Suppressor macrophage (primary cell): ENCODE measurements at places on chromosomes 11 and 22.

- DNase-seq, result no peak
Measured at GRCh38 chr22:45762545-45763235, 91.1 kb downstream of the ATXN10 start.

- DNase-seq, result no peak
Measured at GRCh38 chr22:49553518-49554295, 274.0 kb downstream of the BRD1 start.

- no peak for DNase-seq
Measured at GRCh38 chr11:128481135-128481534, 106.2 kb downstream of the ETS1 start.

DNA sequence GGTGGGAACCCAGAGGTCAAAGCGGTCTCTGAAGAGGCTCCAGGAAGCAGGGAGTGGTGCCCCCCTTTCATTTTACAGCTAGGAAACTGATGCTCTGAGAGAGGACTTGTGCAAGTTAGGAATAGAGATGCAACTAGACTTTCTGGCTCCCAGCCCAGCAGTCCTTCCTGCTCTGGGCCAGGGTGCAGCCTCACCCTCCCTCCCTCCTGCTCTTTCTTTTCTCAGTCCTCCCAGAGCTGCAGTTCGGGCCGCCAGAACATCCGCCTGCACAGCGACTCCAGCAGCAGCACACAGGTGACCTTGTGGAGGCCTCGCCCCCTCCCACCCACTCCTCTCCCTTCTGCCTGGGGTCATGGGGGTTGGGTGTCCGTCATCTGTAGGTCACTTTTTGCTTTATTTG lies 51.5 kb downstream of the LHFPL7 start:
- peak; percentile 2 for DNase-seq

GRCh38 chr11:85589373-85589772 lies 37.8 kb downstream of the DLG2 start:
- no peak for DNase-seq

GRCh38 chr22:19018256-19018655 lies 82.2 kb upstream of the PRODH start:
- DNase-seq, result no peak

- DNase-seq, result no peak
Measured at GRCh38 chr11:115676768-115677167, 172.6 kb upstream of the CADM1 start.

DNA sequence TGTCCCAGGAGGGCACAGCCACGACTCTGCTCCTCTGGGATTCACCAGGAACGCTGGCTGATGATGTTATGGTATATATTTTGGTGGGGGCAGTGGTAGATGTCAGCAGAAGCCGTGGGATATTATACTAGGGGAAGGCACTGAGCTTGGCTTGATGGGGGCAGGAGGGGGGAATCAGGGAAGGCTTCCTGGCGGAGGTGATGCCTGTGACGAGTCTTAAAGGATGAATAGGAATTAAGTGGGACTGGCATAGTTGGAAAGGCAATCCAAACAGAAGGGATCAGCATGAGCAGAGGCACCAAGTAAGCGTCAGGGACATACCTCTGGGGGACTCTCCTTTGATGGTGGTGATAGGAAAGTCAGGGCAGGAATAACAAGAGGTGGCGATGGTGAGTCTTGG lies 47.6 kb downstream of the TP53I11 start:
- DNase-seq, result no peak

DNA sequence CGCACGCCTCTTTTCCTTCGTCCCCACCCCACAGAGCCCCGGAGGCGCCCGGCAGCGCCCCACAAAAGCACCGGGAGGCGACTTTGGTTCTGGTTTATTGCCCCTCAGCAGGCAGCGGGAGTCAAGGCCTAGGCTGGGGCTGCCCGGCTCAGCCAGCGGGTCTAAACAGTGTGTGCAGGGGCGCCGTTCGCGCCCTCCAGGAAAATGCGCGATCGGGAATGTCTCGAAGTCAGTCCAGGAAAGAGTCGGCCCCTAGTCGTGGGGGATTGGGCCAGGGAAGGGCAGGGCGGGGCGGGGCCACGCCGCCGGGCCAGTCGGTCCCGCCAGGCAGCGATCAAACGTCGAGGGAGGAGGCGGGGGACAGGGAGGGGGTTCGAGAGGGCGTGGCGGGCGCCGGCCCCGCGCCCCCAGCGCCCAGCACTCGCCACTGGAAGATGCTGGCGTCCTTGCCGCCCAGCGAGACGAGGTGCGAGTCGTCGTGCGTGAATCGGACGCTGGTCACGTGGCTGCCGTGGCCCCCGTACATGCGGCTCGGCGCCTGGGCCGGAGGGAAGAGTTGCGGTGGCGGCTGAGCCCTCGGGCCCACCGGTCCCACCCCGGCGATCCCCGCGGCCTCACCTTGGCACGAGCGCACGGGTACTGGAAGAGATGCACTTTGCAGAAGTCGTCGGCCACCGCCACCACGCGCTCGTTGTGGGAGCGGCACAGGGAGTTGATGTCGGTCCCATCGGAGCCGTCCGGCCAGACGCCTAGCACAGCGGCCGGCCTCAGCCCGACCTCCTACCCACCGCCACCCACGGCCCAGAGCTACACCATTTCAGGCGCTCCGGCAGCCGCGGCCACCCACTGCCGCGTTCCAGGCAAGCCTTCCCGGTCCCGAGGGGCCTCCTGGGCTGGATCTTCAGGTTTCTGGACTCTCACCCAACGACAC lies 741 bp upstream of the MTA2 start:
- peak; percentile 44 for DNase-seq

- no peak for DNase-seq
Measured at GRCh38 chr22:35158336-35158735, 92.4 kb downstream of the ISX start.

DNA sequence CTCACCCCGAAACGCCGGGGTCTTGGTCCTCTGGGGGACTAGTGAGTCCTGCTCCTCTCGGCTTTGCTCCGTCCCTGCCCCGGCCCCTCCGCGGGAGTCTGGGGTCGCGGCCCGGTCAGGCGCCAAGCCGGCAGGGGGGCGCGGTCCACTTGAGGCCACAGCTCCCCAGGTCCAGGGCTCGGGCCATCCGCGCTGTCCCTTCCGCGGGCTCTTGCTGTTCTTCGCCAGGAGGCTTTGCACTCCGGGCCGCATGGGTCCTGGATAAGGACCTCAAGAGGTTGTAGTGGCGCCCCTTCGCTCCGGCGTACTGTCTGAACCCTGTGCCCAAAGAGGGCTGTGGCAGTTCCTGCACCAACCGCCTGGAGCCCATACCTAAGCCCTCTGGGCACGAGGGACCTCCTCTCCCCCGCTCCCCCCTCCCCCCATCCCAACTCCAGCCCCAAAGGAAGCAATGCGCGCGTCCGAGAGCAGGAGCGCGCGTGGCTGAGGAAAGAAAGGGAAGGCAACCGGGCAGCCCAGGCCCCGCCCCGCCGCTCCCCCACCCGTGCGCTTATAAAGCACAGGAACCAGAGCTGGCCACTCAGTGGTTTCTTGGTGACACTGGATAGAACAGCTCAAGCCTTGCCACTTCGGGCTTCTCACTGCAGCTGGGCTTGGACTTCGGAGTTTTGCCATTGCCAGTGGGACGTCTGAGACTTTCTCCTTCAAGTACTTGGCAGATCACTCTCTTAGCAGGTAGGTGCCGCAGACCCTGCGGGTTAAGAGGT lies at the start of gene ADM:
TSS of gene ADM (plus strand) at position 579 of the 767 bp plus-strand sequence. CDS start 628 bp downstream, outside the sequence.
- DNase-seq, result peak; percentile 93

- peak; percentile 79 for DNase-seq
Measured at GRCh38 chr11:57644748-57645688, 4.7 kb downstream of the YPEL4 start.

GRCh38 chr11:130992788-130993187 lies 76.5 kb upstream of the SNX19 start:
- no peak for DNase-seq

GRCh38 chr11:26078231-26078821 lies 253.6 kb upstream of the ANO3 start:
- DNase-seq, result no peak

DNA sequence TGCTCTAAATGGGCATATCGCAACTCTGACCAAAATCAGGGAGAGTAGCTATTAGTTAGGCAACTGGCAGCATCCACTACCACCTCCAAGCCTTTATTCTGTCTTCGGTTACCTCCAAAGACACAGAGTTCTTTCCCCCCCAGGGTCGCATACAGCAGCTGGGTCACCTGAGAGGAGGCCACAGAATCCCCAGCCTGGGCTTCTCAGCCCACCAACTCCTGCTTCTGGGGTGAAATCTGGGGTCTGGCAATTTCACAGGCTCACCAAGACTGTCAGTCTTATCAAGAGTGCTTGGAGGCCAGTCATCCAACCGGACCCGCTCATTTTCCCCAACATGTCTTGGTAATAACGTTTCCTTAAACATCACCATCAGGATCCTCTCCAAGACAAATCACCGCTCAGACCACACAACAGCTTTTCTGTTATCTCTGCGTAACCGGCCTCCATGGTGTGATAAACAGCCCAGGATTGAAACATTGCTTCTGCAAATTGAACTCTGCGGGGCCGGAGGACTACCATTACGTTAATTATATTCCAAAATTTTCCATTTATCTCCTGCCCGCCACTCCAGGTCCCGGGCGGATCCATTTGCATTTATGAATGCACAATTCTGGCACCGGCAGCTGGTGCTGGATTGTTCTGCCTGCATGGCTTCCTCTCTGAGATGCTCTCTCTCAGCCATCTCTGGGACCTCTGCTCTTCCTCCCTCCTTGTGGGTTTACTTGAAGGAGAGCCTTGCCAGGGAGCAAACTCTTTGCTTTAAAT lies 35.6 kb downstream of the RTL6 start:
- no peak for DNase-seq

- no peak for DNase-seq
Measured at GRCh38 chr11:128616161-128616560, 28.8 kb upstream of the ETS1 start.

GRCh38 chr11:95327273-95327948 lies 96.4 kb upstream of the SESN3 start:
- DNase-seq, result no peak
